ENCODE measurements at places on chromosomes 13 and 19.
A peak's percentile ranks its signal among the peaks of the same experiment; 100 is the strongest.

DNA sequence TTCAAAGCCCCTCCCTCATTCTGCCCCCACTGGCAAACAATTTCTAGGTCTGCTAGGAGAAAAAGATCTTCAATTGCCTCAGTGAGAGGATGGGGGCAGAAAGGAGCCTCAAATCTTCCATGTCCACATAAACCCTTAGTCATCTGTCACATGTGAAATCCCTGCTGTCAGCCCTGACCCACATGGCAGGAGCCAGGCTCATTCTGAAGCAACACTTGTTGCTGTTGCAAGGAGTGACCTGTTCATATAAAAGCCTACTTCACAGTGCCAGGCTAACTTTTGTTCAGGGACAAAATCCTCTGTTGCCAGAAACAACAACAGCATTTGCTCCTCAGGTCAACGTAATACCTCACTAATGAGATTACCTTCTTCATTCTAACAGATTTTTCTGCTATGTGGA is 70.5 kb downstream of the IRS2 start:
- DNase-seq: no peak

- no peak for DNase-seq
These were observed 17.6 kb downstream of the FOXO1 start for GRCh38 chr13:40648841-40649240.

DNA sequence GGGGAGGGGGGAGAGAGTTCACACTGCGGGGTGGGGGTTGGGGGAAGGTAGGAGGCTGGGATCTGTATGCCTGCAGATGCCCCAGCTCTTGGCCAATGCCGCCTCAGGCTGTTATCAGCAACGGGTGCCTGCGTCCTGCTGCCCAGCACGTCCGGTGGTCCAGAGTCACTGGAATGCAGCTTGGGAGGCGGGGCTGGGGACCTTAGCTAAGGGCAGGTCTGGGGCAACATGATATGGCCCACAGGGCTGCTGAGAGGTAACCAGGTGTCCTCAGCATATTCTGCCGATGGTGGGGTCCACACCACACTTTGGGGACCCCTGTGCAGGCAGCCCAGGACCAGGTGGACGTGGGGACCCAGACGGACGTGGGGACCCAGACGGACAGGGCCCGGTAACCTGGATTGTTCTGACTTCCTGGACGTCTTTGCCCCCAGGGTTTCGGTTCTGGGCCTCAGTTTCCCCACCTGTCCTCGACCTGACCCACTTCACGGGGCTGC is 668 bp upstream of the ARHGAP45 start:
- no peak for DNase-seq

DNA sequence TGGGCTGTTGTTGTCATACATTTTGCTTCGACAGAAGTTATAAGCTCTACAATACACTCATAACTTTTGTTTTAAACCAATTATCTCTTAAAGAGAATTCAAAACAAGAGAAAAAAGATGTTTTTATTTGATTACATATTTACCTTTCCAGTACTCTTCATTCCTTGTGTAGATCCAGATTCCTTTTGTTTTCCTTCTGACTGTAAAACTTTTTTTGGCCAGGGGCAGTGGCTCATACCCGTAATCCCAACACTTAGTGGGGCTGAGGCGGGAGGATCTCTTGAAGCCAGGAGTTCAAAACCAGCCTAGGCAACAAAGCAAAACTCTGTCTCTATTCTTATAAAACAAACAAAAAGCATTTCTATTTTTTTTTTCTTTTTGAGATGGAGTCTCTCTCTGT is 21.7 kb downstream of the LPAR6 start:
- no peak for DNase-seq

DNA sequence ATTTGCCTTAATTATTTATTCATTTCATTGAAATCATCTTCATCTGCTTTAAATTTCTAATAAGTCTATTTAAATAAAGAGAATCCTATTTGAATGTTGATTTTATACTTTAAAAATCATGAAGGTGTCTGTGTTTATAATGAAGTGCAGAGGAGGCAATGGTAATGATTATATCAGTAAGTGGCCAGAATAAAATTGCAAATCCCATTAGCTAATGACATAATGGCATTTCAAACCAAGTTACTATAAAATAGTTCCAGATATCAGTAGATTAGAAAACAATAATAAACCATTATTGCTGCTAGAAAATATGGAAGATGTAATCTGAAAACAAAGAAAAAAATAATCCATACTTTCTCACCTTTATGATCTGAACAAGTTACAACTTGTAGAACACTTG is 647.8 kb upstream of the KLHL1 start:
- DNase-seq: no peak

GRCh38 chr19:17073869-17074633 is 1.2 kb downstream of the HAUS8 start:
- DNase-seq: peak; percentile 34

GRCh38 chr13:110570886-110571285 is 9.4 kb upstream of the RAB20 start:
- DNase-seq: no peak

DNA sequence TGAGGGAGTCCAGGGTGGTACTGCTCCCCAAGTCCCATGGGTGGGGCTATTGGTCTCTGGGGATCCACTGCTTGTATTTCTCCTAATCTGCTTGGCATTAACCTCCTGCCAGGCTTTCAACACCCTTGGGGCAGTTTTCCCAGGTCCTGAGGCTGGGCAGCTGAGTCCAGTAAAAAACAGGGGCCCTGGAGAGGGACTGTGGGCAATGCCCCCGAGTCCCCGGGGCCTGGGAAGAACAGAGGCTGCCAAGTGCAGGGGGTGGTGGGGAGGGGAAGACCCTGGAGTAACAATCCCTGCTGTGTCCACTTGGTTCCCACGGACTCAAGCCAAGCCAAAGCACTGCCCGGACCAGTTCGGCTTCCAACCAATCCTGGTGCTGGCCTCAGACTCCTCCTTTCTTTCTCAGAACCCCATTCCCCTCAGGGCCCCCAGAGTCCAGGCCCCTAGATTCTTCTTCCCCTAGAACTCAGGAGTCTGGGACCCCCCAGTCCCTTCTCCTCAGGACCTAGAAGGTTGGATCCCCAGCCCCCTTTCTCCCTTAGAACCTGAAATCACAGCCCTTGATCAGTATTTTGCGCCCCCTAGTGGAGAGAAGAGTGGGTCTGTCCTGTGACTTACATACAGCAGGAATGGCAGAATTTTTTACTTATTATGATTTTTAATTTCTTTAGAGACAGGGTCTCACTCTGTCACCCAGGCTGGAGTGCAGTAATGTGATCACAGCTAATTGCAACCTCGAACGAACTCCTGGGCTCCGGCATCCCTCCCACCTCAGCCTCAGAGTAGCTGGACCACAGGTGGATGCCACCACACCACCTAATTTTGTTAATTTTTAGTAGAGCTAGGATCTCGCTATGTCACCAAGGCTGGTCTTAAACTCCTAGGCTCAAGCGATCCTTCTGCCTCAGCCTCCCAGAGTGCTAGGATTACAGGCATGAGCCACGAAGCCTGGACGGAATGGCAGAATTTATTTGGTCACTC is 3.7 kb upstream of the CLPTM1 start:
- no peak for DNase-seq

DNA sequence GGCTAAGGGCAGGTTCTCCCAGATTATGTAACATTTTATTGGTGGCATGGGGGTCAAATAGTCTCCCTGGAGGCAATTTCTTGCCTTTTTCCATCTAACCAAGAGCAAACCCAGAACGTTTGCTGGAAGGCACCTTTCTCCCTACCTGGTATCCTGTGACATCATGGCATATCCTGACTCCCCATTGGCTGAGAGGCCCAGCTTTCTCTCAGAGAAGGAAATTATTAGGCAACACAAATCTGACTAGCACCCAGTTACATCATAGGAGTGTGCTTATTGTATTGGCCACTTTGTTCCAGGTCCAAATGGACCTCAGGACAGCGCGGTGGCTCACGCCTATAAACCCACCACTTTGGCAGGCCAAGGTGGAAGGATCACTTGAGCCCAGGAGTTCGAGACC is 13.0 kb downstream of the NTN5 start:
- DNase-seq: no peak

DNA sequence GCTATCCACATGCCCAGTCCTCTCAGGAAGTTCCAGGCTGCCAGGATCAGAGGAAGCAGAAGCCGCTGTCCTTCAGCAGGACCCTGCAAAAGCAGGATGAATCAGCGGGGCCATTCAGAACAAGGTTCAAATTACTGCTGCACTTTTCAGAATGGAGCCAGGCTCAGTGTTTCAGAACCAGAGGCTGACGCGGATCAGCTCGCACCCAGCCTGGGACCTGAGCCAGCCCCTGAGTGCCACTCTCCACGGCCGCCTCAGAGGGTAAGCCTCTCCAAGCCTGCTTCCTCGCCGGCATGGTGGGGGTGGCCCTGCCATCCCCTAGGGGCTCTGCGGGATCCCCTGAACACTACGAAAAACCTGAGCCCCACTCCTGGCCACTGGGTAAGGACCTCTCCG is 24.7 kb downstream of the RASA3 start:
- DNase-seq: no peak

DNA sequence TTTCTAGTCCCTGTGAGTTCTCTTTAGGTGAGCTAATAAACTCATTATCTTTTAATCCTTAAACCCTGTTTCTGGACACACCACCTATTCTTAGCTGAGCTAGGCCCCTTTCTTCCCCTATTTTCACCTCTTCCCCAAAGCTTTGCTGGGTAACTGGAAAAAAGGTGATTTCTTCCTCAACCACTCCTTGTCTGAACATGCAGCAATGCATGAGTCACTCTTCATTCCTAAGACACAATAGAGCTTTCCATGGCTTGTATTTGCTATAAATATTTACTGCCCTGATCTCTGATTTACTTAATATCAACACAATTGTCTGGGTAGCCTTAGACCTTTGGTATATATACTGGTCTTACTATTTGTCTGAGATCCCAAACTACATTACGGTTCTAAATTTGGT is 370.9 kb downstream of the KLF5 start:
- DNase-seq: no peak

- DNase-seq: no peak
These were observed 36.3 kb downstream of the STOML3 start for GRCh38 chr13:38954291-38954690.

DNA sequence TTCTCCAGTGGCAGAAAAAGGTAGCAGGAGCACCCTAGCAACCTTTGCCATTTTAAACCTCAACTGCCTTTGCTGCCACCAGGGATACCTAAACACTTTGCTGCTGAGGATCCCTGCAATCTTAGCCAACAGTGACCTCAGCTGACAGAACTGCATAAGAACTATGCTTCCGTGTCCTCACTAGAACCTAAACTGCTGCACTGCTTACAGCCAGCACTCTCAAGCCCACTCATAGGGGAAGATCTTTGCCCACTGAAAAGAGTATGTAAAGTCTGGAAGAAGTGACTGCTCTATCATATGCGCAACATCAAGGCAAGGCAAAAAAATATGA is 270.0 kb upstream of the PCDH20 start:
- no peak for DNase-seq

DNA sequence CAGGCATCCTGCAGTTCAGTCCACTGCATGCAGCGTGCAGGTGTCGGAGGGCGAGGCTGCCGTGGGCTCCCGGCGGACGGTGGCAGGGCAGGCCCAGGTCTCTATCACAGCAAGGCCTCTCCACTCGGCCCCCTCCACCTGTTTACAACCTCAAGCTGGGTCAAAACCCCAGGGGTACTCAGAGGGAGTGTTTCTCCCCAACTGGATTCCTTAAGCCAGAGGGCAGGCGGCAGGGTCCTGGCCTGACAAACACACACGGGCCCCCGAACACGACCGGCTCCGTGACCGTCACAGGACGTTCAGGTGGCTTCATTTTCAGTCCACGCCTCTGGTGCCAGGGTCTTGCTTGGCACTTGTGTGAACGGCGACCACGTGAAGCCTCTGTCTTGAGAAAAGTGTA is 23.5 kb downstream of the RASA3 start:
- no peak for DNase-seq

GRCh38 chr13:44249431-44249836 is 124.2 kb upstream of the SERP2 start:
- DNase-seq: no peak

- DNase-seq: peak; percentile 29
These were observed 2.1 kb upstream of the HOOK2 start for GRCh38 chr19:12777217-12778016.

- no peak for DNase-seq
These were observed 41.7 kb downstream of the RUBCNL start for GRCh38 chr13:46345398-46345797.

- no peak for DNase-seq
These were observed 12.3 kb upstream of the SACS start for GRCh38 chr13:23445794-23446193.

GRCh38 chr19:2987797-2988196 is 10.4 kb downstream of the TLE6 start:
- no peak for DNase-seq

GRCh38 chr19:9161427-9161826 is 17.4 kb upstream of the OR7D2 start:
- DNase-seq: no peak

DNA sequence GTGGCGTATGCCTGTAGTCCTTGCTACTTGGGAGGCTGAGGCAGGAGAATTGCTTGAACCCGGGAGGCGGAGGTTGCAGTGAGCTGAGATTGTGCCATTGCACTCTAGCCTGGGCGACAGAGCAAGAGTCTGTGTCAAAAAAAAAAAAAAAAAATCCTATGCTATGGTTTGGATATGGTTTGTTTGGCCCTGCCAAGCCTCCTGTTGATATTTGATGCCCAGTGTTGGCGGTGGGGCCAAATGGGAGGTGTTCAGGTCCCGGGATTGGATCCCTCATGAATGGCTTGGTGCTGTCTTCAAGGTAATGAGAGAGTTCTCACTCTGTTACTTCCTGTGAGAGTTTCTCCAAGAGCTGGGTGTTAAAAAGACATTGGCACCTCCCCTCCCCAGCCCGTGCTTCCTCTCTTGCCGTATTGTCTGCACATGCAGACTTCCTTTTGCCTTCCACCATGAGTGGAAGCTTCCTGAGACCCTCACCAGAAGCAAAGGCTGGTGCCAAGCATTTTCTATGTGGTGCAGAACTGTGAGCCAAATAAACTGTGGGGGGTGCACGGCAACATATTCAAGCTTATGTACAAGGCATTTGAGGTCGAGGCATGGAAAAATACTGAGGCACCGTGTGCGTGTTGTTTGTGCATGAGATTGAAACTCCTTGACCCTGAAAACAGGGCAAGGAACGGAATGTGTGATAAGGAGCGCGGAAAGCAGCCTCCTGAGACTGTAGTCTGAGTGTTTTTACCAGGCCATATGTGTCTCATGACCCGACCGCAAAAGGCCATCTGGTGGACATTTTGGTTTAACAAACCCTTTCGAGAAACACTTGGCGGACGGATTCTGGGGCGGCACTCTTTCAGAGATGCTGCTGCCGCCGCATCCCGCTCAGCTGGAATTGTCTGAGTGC is 7.3 kb downstream of the SIGLEC9 start:
- no peak for DNase-seq

DNA sequence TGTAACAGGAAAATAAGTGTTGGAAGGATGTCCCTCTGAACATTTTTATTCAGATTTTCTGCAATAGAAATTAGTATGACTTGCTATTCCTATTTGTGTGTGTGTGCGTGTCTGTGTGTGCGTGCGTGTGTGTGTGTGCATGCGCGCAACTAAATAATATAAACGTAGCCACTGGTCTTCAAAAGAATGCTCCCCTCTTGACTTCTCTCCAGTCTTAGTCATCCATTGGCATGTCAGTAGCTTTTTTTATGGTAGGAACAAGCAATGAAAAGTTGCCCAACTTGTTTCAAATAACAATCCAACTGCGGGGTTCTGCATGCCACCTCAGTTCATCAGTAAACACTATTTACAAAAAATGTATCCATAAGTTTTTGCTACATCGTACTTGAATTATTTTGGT is 249.6 kb downstream of the GPC6 start:
- DNase-seq: no peak

Data from NCI-H1417 treated with DMSO at 0.1 percent for 48 hours (cell line).